T-helper 22 cell (primary cell): ENCODE measurements at places on chromosomes 11 and 22.

DNA sequence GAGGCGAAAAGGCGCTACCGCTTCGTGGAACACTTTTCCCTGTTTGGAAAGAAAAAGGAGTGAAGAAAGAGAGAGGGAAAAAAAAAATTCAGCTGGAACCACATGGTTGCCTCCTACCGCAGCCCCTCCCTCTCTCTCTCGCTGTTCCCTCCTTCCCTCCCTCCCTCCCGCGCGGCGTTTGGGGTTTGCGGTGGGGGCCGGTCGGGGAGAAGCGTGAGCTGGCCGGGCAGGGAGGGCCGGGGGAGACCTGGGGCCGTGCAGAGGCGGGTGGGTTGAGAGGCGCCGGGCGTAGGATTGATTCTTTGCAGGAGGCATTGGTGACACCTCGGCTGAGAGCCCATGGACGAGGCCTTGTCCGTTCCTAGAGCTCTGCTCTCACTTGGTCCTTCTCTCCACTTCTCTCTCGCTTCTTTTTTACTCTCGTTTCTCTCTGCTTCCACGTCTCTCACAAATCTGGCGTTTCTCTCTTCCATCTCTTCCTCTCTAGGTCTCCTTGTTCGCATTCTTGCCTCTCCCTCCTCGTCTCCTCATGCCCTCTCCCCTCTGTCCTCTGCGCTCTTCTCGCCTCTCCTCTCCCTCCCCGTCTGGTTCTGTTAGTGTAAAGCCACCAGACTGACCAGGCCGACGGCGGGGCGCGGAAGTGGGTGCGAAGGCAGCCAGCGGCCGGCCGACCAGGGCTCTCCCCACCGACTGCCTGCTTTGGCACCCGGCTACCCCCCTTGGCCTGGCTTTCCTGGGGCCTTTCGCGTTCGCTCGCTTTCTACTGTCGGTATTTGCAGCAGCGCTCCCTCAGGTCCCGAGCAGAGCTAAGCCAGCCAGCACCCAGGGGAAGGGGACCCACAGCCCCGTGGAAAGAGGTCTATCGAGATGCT, at the start of gene CLMP:
Gene CLMP, minus strand, starts transcription at position 61 of the 872 bp plus-strand sequence. CDS start 308 bp downstream, outside the sequence.
- DNase-seq, result no peak

DNA sequence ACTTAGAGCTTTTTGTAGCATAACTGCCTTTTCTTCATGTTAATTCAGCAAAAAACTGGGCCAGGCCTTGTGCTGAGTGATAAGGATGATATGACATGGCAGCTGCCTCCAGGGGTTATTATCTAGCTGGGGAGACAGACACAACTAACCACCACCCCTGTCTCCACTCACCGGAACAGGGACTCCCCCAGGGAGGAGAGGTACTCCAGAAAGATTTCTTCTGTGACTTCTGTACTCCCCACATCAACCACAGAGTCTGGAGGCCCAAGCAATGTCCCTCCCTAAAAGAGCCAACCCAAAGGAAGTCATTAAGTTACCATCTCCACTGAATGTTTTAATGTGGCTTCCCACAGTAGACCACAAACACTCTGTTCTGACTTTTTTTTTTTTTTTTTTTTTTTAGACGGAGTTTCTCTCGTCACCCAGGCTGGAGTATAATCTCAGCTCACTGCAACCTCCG, 14.3 kb upstream of the PMM1 start:
- DNase-seq, result peak; percentile 71

DNA sequence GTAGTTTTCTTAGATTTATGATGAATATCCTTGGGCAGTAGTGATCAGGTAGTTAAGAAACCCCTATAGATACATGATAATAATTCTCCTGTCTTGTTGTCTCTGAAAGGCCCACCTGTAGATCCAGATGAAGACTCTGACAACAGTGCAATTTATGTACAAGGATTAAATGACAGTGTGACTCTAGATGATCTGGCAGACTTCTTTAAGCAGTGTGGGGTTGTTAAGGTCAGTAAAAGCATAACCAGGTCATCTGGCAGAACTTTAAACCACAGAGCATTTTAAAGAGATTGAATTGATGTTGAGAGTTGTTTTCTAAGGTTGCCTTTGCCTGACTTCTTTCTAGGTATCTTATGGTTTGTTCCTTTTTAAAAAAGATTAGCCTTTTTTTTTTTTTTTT, 14.1 kb upstream of the GAS2L1 start:
- no peak for DNase-seq

GRCh38 chr11:15483205-15483604, 368.5 kb downstream of the INSC start:
- DNase-seq, result no peak

DNA sequence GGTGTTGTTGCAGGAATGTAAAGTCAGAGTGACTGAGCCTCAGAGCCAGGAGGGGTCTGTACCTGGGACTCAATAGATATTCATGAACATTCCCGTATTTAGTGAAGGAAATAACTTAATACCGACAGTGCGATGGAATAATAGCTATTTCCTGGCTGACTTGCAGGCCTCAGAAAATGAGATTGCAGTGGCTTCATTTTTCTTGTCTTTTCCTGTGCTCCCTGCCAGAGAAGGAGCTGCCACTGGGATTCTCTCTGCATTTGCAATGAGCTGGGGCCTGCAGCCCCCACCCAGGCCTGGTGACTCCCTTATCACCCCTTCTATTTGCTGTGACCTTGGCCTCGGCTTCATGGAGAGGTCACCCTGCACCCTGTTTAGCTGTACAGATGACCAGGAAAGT, 173.4 kb downstream of the MIAT start:
- DNase-seq, result no peak

DNA sequence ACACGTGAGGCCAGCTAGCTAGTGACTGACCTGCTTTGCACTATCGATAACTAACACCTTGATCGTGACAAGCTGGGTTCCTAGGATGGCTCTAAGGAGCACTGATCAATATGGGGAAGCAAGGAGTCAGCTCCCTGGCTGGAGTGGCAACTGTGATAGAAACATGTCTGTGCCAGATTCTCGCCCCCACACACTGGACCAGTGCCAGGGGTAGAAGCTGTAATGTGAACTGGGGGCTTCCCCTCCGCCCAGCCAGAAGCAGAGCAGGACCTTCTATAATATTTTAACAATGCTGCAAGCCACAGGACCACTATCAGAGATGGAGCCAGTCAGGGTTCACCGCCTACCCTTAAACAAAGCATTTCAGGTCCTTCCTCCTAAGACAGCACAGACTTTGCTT, 96.5 kb downstream of the DSCAML1 start:
- DNase-seq, result no peak

DNA sequence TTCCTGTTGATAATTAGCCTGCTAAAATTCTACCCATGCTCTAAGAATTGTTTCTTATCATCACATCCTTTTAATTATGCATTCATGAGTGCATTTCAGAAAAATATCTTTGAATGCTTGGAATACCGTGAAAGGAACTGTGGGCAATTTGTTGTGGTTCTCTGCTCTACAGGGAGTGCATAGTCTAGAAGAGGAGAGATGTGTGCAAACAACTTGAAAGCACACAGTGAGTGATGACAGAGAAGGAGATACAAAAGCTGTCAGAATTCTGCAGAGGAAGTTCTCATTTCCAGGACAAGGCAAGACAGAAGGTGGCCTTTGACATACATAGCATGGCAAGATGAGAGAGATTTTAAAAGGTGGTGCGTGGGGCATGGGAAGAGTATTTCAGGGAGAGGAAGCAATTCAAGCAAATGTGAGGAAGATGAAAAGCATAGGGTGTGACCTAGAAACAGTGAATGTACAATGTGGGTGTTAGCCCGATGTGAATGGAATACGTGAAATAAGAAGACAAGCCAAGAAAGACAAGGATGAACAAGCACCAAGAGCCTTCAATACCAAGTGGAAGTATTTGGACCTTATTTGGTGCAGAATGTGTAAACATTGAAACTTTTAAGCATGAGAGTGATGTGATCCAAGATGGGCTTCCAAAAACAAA, 5.0 kb downstream of the MMP8 start:
- no peak for DNase-seq

GRCh38 chr11:13551834-13552233, 56.0 kb upstream of the PTH start:
- DNase-seq, result no peak

GRCh38 chr11:102194990-102195389, 84.7 kb downstream of the YAP1 start:
- no peak for DNase-seq

- DNase-seq, result no peak
Observed at GRCh38 chr11:67002921-67003411, 20.0 kb upstream of the SYT12 start.

DNA sequence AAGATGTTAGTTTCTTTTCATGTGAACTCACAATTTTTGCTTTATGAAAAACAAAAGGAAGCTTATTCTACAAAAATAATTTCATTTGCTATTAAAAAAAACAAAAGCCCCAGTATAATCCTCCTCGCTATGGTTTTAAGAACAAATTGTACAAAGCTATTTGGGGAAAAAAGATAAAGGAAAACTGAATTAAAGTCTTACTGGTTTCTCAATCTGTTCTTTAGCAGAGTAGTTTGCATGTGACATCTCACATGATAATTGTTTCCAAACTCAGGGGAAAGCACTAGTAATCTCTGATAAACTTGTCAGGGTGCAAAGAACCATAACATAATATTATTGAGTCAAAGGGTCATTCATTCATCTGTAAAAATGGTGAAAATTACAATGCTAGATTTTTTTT, 2.9 kb upstream of the DDI1 start:
- no peak for DNase-seq

- DNase-seq, result no peak
Observed at GRCh38 chr11:30322191-30322590, 713 bp upstream of the ARL14EP start.

DNA sequence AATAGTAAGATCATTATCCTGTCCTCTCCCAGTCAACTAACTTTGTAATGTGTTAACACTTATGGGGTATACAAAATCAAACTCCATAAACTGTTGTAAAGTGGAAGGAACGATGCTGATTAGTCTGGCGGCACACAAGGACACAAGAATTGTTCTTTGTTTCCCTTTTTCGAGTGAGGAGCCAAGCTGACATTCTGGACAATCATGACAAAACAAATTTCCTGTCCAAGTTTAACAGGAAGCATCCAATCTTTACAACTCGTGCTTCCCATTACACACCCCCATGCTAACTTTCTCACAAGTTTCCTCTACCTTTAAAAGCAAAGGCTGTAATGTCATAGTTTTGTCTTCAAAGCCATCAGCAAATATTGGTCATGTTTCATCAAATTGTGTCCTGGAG, 20.4 kb upstream of the LDLRAD3 start:
- DNase-seq, result no peak

DNA sequence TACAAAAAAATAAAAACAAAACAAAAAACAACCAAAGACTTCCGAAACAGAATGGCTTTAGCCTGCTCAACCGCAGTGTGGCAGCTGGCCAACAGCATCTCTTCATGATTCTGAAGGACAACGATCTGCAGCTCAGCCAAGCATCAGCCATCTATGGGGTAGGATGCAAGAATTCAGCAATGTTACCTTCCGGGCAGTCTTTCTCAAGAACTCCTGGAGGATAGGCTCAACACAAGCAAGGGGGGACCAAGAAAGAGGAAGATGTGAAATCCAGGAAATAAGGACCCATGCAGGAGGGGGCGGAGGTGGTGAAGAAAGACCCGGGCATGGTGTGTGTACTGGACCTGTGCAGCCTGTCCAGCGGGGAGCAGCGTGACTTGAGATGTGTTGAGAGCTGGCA, 3.5 kb upstream of the TSPO start:
- no peak for DNase-seq

DNA sequence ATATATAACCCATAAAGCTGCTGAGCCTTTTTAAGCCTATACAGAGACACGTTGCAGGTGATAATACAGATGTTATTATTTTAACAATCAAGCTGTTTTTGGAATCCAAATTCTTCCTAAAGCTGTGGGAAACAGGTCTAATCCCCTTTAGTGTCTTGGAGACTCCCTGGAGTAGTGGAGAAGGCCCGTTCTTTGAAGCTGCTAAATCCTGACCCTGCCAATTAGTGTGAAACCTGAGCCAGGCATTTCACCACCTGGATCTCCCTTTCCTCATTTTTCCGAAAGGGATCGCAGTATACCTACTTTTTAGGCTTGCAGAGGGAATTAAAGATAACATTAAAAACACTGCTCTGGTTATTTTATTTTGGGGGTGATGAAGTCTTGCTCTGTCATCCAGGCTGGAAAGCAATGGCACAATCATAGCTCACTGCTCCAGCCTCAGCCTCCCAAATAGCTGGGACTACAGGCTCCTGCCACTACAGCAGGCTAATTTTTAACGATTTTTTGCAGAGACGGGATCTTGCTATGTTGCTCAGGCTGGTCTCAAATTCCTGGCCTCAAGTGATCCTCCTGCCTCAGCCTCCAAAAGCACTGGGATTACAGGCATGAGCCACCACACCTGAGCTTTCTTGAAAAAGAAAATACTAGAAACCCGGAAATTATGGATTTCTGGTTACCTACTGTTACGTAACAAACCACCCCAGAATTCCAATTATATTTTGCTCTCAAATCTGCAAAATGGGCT, 1.7 kb upstream of the EIF4ENIF1 start:
- no peak for DNase-seq

DNA sequence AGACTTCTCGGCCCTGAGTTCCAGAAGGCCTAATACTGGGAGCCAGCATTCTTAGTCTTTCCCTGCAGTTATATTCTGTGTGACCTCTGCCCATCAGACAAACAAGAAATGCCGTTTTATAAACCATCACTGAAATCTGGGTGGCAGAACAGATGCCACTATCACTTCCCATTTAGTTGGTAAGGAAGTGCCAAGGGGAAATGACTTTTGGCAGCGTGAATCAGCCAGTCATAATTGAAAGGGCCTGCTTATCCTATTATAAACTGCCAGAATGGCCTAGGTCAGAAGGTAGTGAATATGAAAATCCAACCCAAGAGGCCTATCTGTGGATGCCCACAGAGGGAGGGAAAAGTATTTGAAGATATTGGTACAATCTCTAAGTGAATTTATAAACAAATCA, 646.8 kb upstream of the CCDC90B start:
- no peak for DNase-seq

GRCh38 chr11:74268456-74268855, 43.0 kb downstream of the P4HA3 start:
- DNase-seq, result no peak

DNA sequence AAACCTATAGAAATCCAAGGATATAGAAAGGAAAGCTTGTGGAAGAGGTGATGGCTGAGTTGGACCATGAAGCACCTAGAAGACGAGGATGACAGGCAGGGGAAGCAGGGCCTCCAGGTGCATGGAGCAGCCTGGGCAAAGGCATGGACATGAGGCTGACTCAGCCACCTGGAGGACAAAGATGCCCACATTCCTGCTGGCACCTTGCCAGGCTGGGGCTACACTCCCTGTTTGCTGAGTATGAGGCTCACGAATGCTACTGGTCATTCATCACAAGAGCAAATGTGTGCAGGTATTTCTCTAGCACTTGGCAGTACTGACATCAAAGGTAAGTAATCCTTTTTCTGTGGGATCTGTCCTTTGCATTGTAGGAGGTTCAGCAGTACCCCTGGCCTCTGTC, 7.1 kb upstream of the SCGB2A1 start:
- no peak for DNase-seq

GRCh38 chr11:15258433-15259165, 143.9 kb downstream of the INSC start:
- DNase-seq, result no peak

DNA sequence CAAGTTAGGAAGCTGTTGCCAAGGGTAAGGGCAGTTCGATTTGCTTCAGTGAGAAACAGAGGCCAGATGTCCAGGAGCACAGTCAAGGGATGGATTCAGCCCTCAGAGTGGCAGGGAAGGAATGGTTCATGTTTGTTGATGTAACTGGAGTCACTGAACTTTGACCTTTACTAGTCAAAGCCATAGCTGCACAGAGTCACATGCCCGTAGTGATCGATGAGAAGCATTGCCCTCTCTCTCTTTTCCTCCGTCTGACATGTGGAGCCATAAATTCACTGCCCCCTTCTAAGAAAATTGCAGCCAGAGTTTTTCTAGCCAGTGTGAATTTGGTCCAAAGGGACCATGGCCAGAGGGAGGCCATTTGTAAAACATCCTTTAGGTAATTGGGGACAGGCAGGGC, 124.1 kb upstream of the MTNR1B start:
- no peak for DNase-seq
